ENCODE measurements at places on chromosomes 1 and 21.

DNA sequence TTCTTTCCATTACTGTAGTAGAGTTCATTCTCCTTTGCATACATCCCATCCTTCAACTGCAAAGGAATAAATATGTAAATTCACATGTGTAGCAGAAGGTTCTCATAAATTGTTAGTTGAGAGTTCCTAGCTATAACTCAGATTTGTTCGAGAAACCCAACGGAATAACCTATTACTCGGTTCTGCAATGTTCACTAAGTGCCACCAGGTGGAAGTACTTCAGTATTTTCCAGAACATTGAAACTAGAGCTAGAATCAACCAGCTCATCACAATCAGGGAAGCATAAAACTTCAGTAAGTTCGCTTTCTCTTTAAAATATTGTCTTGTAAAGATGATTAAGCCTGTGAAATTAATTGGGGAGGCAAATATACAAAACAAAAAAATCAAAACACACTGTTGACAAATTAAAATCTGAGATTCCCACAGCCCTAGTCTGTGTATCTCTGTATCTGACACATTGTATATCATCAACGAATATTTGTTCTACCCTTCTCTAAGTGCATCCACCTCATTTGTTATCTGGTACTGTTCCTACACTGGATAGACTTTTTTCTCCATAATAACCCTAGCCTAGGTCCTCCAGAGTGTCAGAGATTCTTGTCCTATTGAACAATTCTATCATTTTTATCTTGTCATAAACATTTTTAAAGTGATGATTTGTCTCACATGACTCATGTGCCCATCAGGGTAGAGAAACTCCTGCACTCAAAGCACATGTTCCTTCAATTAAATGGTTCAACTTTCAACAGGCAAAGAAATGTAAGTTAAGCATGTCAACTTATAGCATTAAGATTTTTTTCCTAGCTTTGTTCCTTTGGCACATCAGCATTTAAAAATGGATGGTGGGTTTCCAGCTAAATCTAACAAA lies 31.9 kb downstream of the MROH9 start:
- DNase-seq, result no peak

DNA sequence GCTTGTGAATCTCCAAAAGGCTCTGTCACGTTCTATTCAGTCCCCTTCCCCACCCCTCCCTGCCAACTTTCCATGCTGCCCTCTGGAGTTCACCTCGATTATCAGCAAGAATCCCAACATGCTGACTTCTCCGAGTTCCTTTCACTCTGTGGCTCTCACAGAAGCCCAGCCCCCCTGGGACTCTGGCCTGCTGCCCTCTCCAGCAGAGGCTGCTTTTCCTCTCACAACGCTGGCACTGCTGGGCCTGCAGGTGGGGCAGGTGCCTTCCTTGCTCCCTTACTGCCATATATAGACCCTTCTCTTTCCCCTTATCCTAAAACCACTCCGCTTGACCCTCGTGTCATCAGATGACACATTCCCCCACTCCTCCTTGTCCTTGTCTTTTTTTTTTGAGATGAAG lies 10.2 kb upstream of the RNF186 start:
- DNase-seq, result no peak

DNA sequence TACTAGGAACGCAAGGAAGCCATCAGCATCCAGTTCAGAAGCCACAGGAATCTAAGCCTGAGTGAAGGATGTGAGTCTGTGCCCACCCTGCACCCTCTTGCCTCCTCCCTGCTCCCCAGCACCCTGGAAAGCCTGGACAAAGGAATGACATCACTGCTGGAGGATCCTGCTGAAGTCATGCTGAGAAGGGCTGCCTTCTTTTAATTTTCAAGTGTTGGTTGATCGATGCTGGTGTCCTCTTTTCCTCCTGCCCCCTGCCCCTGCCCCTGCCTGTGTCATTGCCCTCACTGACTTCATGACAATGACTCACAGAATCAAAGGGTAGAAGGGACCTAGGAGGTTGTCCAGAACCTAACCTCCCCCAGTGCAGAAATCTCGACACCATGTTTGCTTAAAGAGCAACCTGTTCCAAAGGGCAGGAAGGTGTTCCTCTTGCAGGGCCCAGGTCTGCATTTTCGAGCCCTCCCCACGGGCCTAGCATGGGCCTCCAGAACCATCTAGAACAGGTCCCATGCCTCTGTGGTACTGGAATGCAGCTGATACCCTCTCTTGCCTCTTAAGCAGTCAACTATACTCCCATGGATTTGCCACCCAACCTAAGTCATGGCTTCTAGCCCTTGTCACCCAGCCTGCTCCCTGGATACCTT lies 9.6 kb downstream of the DHRS3 start:
- DNase-seq, result no peak

DNA sequence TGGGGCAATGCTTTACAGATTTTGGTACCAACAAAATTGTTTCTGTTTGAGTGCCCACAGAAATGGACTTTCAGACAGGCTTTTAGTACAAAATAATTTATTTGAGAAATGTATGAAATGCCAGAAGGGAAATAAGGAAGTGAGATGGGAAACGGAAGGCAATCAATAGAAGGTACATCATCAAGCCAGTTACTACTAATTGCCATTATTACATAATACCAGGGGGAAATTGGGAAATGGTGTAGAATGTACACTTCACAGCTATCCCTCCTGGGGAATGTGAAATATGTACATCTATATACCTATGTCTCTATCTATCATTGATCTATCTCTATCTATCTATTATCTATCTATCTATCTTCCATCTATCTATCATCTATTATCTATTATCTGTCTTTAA lies 264.6 kb upstream of the B3GALT2 start:
- DNase-seq, result no peak

GRCh38 chr1:23651069-23651808 lies 40.4 kb upstream of the RPL11 start:
- DNase-seq, result no peak

DNA sequence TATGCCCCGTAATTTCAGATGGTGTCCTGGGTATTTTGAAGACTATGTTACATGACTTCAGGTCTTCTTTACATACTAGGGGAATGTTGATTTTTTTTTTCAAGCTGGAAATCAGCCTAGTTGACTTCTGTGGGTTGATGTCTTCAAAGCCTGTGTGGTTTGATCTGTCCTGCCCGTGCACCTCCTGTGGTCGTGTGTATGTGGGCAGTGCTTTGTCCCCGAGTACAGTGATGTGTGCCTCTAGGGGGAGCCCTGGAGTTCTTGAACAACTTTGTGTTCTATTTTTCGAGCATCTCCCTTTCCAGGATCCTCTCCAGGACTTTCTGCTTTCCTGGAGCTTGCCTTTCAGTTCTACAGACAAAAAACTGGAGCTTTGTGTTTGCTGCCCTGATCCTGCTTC lies 28.9 kb downstream of the OBSCN start:
- no peak for DNase-seq

- no peak for DNase-seq
Measured at GRCh38 chr1:79441238-79441637, 434.7 kb upstream of the ADGRL4 start.

DNA sequence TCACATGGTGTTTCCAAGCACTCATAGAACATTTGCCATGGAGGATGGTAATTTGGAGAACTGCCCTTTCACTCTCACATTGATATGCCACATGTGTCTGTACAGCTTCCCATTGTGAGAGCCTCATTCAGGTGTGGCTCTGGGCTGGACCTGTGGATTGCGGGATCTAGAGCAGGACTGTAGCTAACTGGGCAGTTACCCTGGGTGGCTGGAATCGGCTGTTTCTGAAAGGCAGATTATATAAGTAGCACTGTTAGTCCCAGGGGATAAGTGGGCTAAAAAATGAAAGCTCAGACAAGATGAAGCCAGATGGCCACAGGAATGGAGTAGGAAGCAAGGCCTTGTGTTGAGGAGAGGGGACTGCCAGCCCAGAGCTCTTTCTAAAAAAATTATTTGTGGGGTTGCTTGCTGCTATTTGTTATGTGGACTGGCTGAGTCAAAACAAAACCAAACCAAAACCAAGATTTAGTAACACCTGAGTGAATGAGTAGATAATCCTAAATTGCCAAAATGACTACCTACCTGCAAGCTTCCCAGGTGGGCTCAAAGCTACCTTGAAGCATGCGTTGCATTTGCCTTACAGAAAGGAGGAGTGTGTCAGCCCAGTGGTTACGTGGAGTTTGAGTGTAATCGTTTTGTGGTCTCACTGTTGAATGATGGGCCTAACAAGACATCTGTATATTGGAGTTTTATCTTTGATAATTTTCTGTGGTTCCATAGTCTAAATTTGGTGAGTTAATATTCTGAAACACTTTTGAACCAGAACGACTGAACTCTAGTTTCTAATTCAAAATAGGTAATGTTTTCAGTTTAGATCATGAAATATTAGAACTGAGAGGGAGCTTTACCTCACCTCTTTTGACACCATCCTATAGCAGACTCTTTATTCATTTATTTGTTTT lies 58.0 kb downstream of the SDCCAG8 start:
- DNase-seq, result peak; percentile 2

- no peak for DNase-seq
Measured at GRCh38 chr1:204567071-204567470, 50.9 kb downstream of the MDM4 start.

GRCh38 chr1:246613096-246613758 lies 47.0 kb downstream of the CNST start:
- DNase-seq, result no peak

DNA sequence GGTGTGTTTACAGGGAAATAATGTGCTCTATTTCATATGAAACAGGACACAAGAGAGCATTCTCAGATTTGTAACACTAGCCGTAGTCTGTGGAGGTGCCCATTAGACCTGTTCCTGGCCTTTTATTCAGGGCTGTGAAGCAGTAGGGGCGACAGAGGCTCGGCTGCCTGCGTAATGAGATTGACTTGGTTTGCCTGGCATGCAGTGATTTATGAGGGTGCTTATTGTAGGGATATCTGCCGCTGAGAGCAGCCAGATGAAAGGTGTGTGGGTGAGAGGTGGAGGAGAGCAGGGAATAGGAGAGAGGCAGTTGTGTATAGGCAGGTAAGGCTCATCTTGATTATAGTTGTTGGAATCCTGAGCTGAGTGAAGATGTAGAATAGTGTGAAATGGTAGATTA lies 51.3 kb downstream of the DNAJC6 start:
- no peak for DNase-seq

DNA sequence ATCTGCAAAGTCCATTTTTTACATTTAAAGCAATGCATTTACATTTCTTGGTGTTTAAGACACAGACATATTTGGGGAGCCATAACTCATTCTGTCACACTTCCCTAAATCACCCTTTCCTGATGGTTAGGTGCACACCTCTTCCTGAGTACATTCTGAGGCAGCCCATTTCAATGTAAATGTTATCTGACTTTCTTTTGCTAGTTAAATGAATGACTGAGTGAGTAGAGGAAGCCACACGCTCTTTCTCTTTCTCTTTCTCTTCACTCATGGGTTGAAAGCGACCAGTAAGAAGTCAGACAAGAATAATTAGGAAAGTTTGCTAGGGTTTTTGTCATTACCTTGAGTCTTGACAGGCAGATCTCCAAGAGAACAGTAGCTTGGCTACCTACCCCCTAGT lies 143.1 kb downstream of the S1PR1 start:
- no peak for DNase-seq

GRCh38 chr1:1967879-1968278 lies 35.7 kb downstream of the CFAP74 start:
- no peak for DNase-seq

- DNase-seq, result no peak
Measured at GRCh38 chr1:112058815-112059450, 69.5 kb upstream of the KCND3 start.

GRCh38 chr1:109478806-109479205 lies 4.9 kb upstream of the ATXN7L2 start:
- no peak for DNase-seq

DNA sequence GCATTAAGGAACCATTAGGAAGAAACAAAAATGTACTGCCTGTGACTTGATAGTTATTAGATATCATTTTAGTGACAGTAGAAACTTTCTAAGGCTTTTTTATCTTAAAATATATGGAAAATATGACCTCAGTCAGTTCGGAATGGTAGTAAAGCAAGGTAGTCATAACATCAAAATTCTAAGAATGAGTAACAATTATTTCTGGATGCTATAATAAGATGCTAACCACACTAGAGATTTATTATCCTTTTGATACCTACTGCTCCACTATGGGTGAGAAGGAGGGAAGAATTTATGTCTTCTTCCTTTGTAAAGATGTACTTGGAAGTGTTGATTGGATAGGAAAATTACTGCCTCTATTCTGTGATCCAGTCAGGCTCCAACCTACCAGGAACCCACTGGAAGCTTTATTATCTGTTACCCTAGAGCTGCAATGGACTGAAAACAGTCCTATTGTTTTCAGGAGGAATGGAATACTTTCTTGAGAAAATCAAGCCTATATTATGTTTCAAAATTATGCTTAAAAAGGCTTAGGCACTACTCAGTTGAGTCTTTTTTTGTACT lies 8.8 kb downstream of the FMN2 start:
- no peak for DNase-seq

- DNase-seq, result no peak
Measured at GRCh38 chr1:228364068-228364705, 42.4 kb downstream of the TRIM11 start.

- DNase-seq, result no peak
Measured at GRCh38 chr21:45041351-45041805, 33.0 kb upstream of the ADARB1 start.

DNA sequence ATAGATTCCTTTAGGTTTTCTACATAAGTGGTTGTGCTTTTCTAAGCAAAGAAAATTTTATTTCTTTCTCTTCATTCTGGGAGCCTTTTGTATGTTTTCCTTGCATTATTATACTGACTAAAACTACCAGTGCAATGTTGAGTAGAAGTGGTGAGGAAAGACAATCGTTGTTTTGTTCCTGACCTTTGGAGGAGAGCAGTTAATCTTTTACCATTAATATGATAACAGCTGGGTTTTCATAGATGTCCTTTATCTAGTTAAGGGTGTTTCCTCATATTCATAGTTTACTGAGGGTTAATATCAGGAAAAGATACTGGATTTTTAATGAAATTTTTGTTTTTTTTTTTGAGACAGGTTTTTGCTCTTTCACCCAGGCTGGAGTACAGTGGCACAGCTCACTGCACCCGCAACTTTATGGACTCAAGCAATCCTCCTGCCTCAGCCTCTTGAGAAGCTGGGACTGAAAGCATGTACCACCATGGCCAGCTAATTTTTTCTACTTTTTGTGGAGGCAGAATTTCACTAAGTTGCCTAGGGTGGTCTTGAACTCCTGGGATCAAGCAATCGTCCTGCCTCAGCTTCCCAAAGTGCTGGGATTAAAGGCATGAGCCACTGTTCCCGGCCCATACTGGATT lies 9.0 kb upstream of the KCTD3 start:
- no peak for DNase-seq
